Stimulated activated CD4-positive, alpha-beta T cell treated with anti-CD3 and anti-CD28 coated beads, Interleukin-1b, Interleukin-23, amount 100 ng/mL, for 1 hour (primary cell): ENCODE measurements at places on chromosomes 4 and X.

DNA sequence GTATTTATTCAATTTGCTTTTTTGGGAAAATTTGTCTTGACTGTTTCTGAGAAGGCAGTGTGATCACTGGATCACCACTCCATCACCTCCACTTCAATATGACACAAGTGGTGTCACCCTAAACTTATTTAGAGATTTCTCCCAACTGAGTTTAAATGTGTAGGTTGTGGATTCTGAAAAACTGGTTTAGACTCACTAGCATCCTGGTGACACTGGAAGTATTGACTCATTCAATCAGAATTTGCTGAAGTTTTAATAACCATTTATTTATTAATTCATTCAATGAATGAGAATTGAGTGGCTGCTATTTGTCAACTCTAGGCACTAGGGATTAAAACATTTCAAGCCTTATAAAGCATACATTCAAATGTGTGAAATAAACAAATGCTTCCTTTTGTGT is 819.1 kb upstream of the EPHA5 start:
- no peak for DNase-seq

DNA sequence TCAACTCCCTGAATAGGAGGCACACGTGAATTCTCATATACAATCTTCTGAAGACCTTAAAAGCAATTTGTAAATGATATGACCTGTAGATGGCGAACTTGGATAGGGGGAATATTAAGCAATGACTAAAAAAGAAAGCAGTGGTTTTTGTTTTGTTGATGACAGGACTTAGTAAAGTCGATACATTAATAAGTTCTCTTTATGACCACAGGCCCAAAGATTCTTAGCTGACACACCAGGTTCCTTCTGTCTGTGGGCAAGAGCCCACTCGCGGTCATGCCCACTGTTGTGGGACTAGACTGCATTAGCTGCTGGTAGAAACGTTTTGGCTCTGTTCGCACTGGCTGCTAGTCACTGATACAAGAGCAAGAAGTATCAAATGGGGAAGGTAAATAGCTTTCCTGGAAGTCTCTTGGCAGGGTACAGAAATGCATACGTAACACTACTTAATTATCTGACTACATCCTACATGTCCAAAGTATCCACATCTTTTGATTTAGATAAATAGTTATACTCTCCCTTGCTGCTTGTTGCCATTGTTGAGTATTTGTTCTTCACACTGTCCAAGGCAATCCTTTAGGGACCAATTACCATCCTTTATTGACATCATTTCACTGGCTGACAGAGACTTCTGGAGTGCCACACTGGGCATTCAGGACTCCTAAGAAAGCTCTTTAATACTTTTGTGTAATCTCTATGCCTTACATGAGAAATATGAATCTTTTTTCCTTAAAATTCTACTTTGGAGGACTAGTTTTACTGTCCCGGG is 31.0 kb downstream of the ALPK1 start:
- no peak for DNase-seq

GRCh38 chr4:110418641-110419040 is 57.3 kb upstream of the ENPEP start:
- no peak for DNase-seq

DNA sequence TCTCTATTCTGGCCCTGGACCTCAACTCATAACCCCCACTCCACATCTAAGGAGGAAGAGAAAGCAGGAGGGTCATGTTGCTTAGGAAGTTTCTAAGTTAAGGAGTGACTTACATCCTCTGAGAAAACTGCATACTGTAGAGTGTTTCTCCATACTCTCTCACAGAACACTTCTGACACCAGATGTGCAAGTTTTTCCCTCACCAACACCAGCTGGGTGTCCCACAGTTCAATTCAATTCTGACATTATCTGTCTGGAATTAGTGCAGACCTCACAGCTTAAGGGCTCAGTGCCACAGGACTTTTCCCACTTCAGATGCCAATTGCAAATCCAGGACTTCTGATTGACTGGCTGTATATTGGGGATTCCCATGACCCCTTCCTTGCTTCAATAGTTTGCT is 89.0 kb upstream of the SFRP2 start:
- no peak for DNase-seq

- DNase-seq, result no peak
Measured at GRCh38 chrX:123339221-123339905, 155.3 kb downstream of the GRIA3 start.

GRCh38 chr4:183888564-183888963 is 16.5 kb upstream of the STOX2 start:
- DNase-seq, result no peak

DNA sequence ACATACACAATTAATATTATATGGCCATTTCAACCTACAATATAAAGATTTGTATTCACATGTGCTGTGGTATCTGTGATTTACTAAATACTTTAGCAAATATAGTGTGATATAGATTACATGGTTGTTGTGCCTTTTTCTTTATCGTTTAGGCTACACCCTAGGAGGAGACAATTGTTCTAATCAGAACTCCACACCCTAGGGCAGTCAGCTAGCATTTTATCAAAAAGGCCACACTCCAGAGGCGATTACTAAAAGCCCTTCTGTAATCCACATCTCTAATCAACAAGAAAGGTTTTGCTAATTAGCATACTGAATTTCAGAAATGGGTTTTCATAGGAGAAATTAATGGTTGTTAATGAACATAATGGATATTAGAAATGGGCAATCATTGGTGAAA is 319.5 kb upstream of the NOCT start:
- DNase-seq, result no peak

DNA sequence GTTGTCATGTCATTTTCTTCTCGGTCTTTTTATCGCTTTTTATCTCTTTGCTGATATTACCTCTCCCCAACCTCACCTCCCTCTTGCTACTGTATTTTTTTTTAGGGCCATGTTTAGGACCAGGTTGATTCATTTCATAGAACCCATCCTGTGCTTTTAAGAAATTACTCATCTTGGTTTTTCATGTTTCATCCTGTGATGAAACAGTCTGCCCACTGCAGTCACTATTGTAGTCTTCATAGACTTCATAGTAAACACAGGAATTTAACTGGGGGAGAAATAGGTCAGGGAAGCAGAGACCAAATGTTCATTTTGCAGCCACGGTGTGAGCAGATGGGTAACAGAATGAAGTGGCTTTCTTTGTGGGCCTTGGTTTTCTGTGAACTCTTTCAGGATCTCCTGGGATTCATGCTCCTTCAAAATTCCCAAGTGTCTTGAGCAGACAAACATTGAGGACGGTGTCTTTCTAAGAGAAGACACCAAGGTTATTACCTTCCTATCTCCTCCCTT is 161.8 kb downstream of the NAA11 start:
- DNase-seq, result no peak

- DNase-seq, result no peak
Measured at GRCh38 chrX:149453030-149453429, 52.1 kb downstream of the IDS start.

GRCh38 chr4:106951891-106952290 is 84.2 kb downstream of the DKK2 start:
- DNase-seq, result no peak

- DNase-seq, result no peak
Measured at GRCh38 chr4:137226900-137227299, 305.4 kb downstream of the PCDH18 start.

DNA sequence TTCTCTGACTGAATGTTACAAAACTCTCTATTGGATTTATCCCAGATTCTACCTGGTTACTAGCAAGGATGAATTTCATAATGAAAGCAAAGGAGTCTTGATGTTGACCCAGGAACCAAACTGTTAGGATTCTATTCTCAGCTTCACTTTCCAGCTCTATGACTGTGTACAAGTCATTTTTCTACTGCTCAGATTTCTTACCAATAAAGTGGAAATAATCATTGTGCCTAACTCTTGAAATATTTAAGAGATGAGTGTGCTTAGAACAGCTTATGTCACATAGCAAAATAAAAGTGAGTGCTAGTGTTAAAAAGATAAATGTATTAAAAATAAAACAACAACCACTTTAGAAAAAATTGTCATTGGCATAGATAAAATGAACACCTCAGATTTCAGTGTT is 45.6 kb downstream of the EPHA5 start:
- DNase-seq, result no peak
